AG09309 (cell line): ENCODE measurements at places on chromosomes 1 and 21.

GRCh38 chr1:111734426-111734825, 4.8 kb downstream of the INKA2 start:
- DNase-seq: no peak

GRCh38 chr21:45378258-45378966, 26.6 kb upstream of the COL18A1 start:
- DNase-seq: no peak

- no peak for DNase-seq
Measured at GRCh38 chr1:147756341-147756740, 4.1 kb downstream of the GJA5 start.

- DNase-seq: no peak
Measured at GRCh38 chr1:195934817-195935553, 673.3 kb downstream of the KCNT2 start.

GRCh38 chr1:13730291-13730690, 30.3 kb downstream of the PRDM2 start:
- no peak for DNase-seq
